Activated CD4-positive, alpha-beta T cell treated with anti-CD3 and anti-CD28 coated beads for 1 hour (primary cell): ENCODE measurements at places on chromosomes 4 and X.

GRCh38 chr4:18025288-18025687 is 3.7 kb upstream of the LCORL start:
- DNase-seq = no peak

DNA sequence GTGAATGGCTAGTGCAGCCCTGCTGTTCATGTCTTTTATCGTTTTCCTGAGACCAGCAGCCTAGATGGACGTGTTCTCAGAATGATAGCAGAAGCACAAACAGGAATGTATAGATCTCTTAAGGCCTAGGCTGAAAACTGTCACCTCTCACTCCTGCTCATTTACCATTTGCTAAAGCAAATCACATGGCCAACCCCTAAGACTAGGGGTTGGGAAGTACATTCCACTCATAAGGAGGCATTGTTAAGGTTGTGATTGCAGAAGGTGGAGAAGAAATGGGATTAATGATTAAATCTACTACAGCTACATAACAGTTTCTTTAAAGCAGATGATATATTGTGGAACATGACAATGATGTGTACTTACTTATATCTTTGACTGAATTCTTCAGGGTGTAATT is 536.8 kb upstream of the FTHL17 start:
- DNase-seq = no peak

- DNase-seq = peak; percentile 8
Observed at GRCh38 chr4:98828801-98829200, 100.1 kb downstream of the EIF4E start.

DNA sequence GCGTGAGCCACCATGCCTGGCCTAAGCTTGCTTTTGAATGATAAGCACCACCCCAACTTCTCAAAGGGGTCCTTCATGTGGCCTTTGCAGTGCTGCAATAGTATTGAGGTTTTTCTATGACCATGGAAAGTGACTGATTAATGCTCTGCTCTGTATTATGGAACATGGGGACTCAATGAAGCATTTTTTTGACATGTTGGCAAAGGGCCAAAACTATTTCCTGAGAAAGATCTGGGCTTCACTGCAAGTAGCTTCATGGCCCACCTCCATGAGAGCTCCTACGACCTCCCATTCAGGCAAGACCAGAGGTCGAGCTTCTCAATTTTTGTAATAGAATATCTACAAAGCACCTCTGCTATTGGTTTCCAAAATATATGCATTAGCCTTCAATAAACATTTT is 16.7 kb upstream of the SEPTIN6 start:
- no peak for DNase-seq

- no peak for DNase-seq
Observed at GRCh38 chrX:96683997-96684338, 674 bp upstream of the DIAPH2 start.
